ENCODE measurements at places on chromosomes 3 and 15.

DNA sequence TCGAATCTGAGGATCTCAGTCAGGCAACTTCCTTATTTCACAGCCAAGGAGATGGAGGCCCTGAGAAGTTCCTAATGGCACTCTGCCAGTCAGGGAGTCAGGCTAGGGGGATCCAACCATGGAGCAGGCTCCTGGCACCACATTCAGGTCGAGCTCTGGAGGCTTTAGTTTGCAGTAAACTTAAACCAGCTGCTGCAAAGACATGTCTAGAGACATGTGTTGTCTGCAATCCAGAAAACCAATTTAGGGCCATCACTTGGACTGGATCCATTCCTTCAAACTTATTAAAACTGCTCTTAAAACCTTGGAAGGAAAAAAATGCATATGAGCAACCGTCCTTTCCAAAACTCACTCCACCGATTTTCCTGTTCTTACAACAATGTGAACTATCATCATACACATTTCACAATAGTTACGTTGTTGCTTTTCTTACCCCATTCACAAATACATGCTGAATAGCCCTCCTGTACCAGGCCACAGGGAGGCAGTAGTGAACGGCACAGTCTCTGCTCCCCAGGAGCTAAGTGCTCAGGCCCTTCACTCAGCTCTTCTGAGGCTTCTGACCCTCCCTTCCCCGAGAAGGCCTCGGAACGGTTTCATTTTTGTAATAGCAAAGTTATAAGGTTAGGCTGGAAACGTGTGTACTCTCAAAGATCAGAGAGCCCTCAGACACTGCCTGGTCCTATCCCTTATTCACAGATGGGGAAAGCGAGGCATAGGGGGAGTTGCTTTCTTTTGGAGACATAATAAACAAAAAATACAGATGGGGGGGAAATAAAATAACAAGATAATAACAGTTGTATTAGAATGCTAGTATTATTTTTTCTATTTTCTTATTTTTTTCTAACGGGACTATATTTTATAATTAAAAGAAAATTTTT is 20.1 kb downstream of the RFT1 start:
- no peak for DNase-seq

GRCh38 chr3:189132839-189133238 is 38.9 kb upstream of the TPRG1 start:
- DNase-seq = no peak

- DNase-seq = no peak
These were observed 834.5 kb upstream of the NECTIN3 start for GRCh38 chr3:110236976-110237610.

GRCh38 chr3:125431391-125431790 is 56.3 kb upstream of the ZNF148 start:
- DNase-seq = no peak

GRCh38 chr15:63517202-63517601 is 12.8 kb downstream of the USP3 start:
- no peak for DNase-seq

DNA sequence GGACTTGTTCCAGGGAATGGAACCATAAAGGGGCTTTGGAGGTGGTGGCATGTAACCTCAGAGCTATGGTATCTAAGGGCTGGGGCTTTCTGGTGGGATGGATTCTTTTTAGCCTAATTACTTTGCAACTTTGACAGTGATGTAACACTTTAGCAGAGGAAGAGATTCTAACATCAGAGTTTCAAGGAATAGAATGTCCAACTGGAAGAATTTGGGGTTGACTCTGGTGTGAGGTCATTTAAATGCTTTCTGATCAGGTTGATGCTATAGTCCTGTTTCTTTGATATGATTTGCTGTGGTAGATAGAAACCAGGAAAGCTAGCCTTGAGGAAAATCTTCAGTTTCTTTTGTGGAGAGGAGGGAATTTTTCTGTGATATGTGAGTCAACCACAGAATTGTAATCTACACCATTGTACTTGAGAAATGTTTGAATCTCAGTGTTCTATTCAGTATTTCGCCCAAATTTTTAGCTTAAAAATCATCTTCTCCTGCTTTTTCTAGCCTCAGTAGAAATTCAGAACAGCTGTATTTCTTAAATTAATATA is 40.0 kb downstream of the ATP2C1 start:
- no peak for DNase-seq

- no peak for DNase-seq
These were observed 415.3 kb downstream of the CNTN4 start for GRCh38 chr3:2513986-2514385.

- peak; percentile 24 for DNase-seq
These were observed 959 bp downstream of the TPM1 start for GRCh38 chr15:63043335-63044076.

- DNase-seq = no peak
These were observed 73.0 kb downstream of the KLF13 start for GRCh38 chr15:31399544-31400171.

DNA sequence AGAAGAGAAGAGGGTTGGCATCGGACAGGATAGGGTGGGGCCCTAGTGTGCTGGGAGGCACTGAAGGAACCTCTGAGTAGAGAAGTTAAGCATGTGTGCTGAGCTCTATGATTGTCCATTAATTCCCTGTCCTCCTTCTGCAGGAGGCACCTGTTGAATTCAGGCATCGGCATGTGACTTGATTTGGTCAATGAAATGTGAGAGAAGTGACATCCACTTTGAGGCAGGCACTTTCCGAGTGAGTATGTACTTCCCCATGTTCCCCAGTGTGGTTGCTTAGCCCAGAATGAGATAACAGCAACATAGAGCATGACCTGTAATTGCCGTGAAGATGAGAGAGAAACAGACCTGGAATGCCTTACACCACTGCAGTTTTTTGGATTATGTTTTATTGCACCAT is 224.8 kb downstream of the RPLP1 start:
- DNase-seq = no peak

DNA sequence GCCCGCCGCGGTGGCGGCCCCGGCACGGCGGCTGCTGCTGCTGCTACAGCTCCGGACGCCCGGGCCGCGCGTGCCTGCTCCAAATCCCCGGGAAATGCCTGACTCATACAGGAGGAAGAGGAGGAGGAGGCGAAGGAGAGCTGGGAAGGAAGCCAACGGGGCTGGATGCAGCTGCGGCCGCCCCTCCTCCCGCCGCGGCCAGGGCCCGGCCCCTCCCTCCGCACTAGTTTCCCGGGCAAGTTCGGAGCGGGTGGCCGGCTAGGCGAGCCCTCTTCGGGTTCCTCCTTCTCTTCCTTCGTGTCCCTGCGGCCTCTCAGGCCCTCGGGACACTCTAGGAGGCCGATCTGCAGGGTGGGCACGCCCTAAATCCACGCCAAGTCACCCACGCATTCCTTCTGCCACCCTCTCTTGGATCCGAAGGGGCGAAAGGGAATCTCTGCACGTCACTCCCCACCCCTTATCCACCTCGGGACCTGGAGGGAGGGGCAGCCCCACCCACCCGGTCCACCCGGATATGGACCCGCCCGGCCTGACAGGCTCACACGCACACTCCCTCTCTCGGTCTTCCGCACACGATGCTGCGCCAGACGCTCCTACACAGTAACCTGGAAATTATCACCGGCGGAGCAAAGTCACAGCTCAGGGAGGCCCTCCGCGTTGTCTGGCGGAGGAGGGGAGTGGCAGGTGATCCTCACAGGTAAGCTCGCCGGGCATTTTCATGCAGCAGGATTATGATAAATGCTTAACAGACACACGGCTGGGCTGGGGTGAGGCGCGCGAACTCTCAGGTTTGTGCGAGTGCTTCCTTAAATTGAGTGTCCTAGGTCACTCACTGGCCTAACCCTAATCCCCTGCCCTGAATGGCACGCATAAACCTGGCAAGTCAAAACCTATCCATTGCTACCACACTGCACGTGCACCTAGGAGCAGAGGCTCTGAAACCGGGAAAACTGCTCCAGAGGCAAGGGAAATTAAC is at the start of the genes OSBPL10 and ZNF860:
Gene OSBPL10, minus strand, starts transcription at position 57 of the 976 bp plus-strand sequence. CDS start 83 bp downstream, outside the sequence.
Gene ZNF860, plus strand, starts transcription at position 545 of the 976 bp plus-strand sequence. CDS start 7,330 bp downstream, outside the sequence.
- no peak for DNase-seq

DNA sequence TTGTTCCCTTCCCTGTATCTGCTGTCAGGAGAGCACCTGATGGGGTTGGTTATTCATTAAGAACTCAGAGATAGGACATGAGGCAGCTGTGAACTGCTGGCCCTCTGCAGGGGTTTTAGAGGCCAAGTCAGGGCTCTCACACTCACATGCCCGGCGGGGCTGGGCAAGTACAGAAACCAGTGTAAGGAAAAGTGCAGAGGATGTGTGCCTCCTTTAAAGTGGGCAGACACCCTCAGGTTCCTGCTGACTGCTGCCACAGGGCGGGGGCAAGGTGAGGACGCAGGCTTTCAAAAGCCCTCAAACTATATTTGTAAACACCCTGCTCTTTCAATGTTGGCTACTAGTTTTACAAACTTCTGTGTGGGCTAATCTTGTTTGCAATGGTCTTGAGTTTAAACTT is 22.4 kb downstream of the CXCR6 start:
- DNase-seq = no peak

- DNase-seq = no peak
These were observed 29.2 kb downstream of the EPHB3 start for GRCh38 chr3:184590795-184591194.

DNA sequence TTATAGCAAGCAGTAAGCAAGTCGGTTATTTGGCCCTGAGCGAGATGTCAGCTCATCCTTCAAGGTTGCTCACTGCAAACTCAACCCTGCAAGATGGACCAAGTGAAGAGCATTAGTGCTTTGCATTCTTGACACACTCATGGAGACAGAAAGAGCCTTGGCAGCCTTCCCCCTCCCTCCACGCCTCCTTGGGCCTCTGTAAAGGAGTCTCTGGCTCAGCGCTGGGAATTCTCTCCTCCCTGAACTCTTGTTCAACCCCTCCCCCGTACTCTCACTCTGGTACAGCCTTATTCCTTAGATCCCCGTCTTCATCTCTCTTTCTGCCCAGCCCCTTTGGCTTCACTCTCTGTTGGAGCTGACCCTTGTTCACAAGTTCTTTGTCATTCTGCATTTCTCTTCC is 2.2 kb upstream of the CX3CR1 start:
- DNase-seq = no peak

DNA sequence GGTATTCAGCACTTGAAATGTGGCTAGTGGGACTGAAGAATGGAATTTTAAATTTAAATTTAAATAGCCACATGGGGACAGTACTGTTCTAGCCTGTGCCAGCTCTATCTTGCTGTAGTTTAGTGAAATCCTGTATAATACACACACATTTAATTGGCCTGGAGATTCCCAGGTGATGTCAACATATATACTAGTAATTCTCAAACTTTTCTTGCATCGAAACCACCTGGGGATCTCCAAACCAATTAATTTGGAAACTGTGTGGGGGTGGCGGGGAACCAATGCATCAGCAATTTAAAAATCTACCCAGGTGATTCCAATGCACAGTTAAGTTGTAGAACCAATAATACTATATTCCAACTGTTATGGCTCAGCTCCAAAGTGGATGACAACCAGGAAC is 228.9 kb upstream of the MRPL3 start:
- DNase-seq = no peak

DNA sequence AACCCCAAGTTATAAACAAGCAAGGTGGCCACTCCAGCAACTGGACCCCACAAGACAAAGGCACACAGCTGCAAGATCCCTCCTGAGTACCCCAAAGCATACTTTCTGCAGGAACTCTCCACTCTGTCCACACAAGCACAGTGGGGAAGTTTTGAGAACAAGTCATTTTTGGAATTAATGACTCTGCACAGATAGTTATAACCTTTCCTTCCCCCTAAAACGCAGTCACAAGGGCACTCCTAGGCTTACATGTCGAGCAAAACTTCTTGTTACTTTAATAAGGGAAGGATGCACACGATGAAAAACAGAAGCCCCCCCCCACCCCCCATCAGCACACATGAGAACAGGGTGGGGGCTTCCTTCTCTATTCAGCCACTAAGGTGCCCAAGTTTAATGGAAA is 1.2 kb downstream of the STIMATE start:
- DNase-seq = no peak

DNA sequence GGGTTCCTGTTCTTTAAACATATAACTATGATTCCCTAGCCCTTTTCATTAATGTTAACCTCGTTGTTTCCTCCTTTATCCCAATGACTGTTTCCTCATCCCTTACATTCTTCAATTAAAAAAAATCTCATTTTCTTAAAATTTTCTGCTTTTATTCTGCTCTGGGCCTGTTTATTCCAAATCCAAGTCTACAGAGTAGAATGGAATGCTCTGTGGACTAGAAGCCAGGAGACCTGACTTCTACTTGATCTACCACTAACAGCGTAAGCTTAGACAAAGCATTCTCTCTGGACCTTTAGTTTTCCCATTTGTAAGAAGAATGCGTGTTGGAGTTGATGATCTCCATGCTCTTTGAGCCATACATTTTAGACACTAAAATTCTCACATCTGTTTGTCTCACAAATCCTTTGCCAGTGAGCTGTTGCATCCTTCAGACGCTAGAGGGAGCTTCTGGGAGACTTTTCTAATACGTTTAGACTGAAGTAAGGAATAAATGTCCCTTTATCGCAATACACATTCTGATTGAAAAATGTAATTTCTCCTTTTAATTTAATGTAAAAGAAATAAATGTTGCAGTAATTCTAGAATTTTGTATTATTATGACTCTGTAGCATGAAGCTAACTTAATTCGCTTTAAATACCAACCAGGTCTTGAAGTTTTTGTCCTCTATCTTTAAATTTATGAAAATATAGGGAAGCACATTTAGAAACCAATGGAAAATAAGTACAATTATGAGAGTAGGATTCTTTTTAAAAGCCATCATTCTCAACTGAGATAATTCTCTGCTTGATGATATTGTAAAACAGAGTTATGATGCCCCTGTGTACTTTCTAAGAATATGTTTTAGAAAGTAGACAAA is 21.7 kb upstream of the GMNC start:
- peak; percentile 14 for DNase-seq

- DNase-seq = no peak
These were observed 342.7 kb downstream of the PTPRG start for GRCh38 chr3:61903931-61904657.

DNA sequence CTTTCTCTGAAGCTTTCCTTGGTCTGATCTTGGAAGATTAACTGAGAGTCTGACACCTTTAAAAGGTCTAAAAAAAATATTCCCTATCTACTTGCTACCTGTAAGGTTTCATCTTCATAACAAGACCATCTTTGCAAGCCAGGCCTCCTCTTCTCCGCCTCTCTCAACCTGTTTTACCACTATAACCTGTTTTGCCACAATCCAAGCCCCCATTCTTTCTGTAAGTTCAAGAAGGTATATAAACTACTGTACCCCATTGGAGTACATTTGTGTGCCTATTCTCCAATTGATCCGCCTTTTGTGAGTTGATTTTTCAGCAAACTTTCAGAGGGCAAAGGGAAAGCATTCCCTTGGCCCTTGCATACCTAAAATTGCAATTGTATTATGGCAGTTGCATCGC is 319.3 kb upstream of the NECTIN3 start:
- DNase-seq = no peak

GRCh38 chr15:90871716-90872485 is 3.5 kb downstream of the FURIN start:
- no peak for DNase-seq

GRCh38 chr3:115635406-115635805 is 12.1 kb downstream of the GAP43 start:
- DNase-seq = no peak

DNA sequence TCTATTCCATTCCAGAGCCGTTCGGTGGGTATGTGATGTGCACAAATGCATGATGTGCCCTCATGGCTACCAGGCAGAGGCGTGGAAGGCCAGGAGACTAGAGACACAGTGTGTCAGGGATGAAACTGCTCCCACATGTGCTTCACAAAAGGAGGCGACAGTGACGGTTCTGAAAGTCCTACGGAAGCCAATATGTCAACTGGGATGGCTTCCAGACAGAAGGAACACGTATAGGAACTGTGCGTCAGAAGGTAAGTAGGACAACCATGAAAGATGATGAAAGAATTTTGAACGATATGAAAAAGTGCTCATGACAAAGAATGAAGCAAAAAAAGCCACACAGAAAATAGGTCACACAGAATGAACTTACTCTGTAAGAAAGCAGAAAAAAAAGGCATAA is 34.1 kb downstream of the GLB1 start:
- DNase-seq = no peak

Data from GM12891 (cell line).